Tibial nerve (tissue), 4 donors: ENCODE measurements at places on chromosomes 2 and 18. TPM values are rescaled to one million over a fixed set of nuclear protein-coding genes. Genes with fewer than 3 reads are reported as not detected.

DNA sequence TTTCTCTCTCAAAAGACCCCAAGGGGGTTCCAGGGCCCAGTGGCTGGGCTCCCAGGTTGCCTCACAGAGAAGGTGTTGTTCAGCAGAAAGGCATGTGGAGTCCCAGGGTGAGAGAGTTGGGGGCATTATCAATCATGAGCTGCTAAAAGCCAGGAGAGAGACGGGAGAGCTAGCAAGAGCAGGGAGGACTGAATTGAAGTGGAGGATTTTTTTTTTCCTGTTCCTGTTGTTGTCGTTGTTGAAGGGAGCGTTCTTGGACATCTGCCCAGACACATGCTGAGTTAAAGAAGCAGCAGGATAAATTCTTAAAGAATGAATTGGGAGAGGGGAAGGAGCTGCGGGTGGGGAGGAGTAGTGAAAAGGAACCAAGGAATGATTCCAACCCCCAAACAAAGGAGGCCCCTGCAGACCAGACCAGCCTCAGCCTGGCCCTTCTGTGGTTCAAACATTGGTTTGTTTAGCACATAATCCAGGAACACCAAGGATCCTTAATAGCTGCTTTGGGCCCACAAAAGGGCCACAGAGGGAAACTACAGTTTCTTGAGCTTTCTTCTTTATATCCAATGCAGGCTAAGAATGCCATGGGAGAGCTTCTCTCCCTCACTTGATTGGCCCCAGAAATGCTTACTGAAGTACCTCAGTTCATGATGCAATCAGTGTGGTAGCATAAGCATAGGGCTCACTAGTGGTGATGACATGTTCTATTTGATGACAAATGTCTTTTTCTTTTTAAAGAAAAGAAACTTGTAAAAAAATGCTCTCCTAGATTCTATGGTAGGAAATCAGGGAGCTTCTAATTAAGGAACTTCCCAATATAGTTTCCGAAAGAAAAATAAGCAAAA is 146.0 kb downstream of the SETBP1 start:
- DNase-seq, result peak; percentile 71

GRCh38 chr2:191177751-191178736 is 27.2 kb upstream of the STAT4 start:
- no peak for DNase-seq

DNA sequence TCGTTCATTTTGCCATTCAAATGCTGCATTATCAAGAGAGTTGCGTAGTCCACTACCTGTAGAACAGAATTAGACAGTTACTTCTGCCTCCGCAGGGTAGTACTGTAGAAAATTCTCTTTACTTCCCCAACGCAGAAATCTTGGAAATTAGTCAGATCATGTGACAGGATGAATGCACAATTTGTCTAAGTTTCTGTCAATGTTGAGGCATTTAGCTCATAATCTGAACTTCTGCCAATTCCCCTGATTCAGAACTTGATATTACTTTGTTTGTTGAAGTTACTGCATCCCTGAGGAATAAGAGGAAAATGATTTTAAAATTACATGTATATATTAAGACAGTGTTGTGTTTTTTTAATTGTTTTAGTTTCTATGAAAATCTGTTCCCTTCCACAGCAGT is 83.4 kb downstream of the TTC27 start:
- no peak for DNase-seq

GRCh38 chr2:69154106-69154505 is 141.1 kb downstream of the ANTXR1 start:
- peak; percentile 30 for DNase-seq

DNA sequence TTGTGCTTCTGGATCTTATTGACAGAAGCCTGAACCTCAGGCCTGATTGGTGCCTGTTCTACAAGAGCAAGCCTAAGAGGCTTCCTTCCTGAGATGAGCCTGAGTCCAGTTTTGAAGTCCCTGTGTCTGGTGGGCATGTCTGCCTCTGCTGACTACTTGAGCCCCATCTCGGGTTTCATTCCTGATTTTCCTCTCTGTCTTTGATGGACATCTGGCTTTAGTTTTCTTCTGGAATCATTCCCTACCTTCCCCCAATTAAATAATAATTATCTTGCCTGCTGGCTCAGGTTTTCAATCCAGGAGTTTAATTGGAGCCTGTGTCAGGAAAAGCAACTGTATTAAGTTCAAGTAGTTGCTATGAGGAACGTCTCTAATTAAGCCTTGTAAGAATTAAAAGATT is 135.5 kb upstream of the MC4R start:
- DNase-seq, result no peak

The TEX44 gene
- total RNA-seq, result not detected

GRCh38 chr2:241547781-241548450 is 10.6 kb upstream of the BOK start:
- no peak for DNase-seq

DNA sequence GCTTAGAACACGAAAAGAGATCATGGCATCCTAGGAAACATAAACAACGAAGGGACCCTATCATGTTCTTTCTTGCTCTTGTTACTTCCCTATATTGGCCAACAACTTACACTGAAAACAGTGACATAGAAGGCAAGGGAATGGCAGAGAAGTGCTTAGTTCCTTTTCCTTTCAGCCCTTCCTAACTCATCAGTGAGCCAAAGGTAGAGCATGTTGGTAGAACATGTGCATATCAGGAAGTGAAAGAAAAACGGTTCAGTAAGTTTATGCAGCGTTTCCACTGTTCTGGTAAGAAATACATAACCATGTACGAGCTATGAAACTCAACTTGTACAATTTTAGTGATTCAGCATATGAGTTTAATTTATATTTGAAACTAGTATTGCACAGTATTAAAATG is 21.7 kb downstream of the AKAIN1 start:
- no peak for DNase-seq

DNA sequence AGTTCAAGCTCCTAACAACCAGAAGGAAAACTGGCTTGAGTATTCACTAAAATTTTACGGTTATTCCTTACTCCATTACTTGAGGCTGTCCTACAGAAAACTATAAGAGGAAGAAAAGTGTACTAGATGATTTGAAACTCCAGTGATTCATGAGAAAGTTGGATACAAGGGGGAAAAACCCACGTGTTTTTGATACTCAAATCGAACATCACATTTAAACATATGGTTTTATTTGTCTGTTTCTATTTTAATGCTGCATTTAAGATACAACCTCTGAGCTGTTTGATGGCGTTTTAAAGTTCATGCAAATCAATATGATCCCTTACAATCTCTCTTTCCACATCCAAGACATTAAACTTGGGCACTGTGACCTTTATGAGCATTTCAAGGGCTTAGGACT is 125.1 kb upstream of the LMAN1 start:
- no peak for DNase-seq

DNA sequence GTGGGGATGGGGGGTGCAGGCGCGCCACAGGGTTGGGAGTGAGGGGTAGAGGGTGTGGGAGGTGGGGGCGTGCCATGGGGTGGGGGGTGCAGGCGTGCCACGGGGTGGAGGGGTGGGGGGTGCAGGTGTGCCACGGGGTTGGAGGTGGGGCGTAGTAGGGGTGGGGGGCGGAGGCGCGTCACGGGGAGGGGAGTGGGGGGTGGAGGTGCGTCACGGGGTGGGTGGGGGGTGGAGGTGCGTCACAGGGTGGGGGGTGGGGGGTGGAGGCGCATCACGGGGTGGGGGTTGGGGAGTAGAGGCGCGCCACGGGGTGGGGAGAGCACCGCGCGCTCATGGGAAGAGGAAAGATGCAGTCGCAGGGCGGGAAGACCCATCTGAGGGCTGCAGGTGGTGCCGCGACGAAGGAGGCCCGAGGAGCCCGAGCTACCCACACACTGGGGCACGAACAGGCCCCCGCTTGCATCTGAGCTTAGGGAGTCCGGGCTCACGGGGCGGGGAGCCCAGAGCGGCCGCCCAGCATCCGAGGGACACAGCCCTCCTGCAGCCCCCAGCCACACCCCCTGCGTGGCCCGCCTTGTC is 37.5 kb downstream of the SNED1 start:
- no peak for DNase-seq

- DNase-seq, result no peak
Measured at GRCh38 chr2:110813896-110814295, 81.5 kb downstream of the ACOXL start.

- no peak for DNase-seq
Measured at GRCh38 chr18:58287353-58288274, 243.6 kb downstream of the NEDD4L start.

GRCh38 chr2:219440388-219441256 is 6.0 kb downstream of the SPEG start:
- DNase-seq, result no peak

- no peak for DNase-seq
Measured at GRCh38 chr2:18180031-18180610, 301.7 kb downstream of the KCNS3 start.

GRCh38 chr2:170271340-170271739 is 93.4 kb downstream of the MYO3B start:
- peak; percentile 8 for DNase-seq

DNA sequence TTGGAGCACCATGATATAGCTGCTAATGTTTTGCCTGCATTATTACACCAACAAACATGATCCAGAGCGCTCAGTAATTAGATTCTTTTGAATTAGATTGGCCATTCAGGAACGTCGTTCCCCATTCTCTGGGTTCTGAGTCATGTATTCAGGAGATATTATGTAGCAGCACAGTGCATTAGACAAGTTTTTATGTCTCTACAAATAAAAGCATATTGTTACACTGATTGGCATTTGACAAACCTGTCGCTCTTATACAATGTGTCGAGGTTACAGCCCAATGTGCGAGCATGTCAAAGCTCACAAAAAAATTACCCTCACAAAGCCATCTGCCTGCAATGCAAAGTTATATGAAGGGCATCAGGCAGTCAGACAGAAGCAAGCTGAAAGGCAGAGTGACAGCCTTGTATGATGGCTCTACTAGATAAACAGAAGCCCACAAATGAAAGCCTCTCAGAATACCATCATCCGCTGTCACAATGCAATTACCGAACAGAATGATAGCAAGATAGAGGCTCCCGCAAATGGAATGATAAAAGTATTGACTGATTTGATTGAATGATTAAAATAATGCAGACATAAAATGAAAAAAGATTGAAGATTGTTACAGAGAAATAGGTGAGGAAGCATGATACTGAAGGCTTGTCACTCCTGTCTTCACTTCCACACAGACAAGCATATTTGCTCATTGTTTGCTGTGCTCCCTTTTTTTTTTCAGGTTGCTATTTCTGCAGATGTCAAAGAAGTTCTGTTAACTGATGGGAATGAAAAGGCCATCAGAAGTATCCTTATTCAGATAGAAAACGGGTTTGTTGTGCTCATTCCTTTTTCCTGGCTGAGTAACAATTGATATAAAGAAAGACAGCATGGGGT is 234.6 kb upstream of the SIX3 start:
- no peak for DNase-seq

GRCh38 chr2:217952409-217952808 is 50.4 kb downstream of the TNS1 start:
- no peak for DNase-seq

The CREB1 gene
- 38.6 TPM for total RNA-seq
